ENCODE measurements at places on chromosomes 1 and 21.
A peak's percentile ranks its signal among the peaks of the same experiment; 100 is the strongest.

- no peak for DNase-seq
Observed at GRCh38 chr1:204650911-204651570, 34.5 kb downstream of the LRRN2 start.

- no peak for DNase-seq
Observed at GRCh38 chr21:20802201-20802600, 196.0 kb upstream of the NCAM2 start.

- DNase-seq = peak; percentile 60
Observed at GRCh38 chr21:14864211-14865021, 200.4 kb downstream of the NRIP1 start.

- DNase-seq = no peak
Observed at GRCh38 chr1:17113963-17114362, 5.3 kb downstream of the PADI2 start.

DNA sequence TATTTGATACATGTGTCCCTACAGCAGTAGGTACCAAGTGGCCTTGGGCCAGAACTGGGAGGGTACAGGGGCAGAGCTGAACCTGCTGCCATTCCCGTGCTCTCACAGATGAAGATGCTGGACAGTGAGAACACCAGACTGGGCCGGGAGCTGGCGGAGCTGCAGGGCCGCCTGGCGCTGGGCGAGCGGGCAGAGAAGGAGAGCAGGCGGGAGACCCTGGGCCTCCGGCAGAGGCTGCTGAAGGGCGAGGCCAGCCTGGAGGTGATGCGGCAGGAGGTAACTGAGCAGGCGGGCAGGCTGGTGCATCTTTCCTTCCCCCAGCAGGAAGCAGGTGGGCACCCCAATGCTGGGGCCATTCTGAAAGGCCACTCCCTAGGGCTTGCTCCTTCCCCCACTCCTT, 21.9 kb downstream of the MFAP2 start:
- DNase-seq = no peak

DNA sequence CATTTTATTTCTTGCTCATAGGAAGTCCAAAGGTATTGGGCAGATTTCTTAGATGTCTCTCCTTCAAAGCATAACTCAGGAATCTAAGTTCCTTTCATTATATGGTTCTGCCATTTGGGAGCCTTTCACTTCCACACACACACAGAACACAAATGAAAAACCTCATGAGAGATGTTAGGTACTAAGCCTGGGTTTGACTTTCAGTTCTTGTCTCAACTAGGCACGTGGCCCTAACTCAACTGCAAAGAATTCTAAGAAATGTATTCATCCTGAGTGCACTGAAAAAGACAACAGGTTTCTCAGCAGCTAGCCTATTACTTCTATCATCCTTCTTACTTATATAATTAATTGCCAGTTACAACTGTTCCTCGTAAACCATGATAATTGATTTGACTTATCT, 190.0 kb upstream of the SAMSN1 start:
- peak; percentile 42 for DNase-seq

DNA sequence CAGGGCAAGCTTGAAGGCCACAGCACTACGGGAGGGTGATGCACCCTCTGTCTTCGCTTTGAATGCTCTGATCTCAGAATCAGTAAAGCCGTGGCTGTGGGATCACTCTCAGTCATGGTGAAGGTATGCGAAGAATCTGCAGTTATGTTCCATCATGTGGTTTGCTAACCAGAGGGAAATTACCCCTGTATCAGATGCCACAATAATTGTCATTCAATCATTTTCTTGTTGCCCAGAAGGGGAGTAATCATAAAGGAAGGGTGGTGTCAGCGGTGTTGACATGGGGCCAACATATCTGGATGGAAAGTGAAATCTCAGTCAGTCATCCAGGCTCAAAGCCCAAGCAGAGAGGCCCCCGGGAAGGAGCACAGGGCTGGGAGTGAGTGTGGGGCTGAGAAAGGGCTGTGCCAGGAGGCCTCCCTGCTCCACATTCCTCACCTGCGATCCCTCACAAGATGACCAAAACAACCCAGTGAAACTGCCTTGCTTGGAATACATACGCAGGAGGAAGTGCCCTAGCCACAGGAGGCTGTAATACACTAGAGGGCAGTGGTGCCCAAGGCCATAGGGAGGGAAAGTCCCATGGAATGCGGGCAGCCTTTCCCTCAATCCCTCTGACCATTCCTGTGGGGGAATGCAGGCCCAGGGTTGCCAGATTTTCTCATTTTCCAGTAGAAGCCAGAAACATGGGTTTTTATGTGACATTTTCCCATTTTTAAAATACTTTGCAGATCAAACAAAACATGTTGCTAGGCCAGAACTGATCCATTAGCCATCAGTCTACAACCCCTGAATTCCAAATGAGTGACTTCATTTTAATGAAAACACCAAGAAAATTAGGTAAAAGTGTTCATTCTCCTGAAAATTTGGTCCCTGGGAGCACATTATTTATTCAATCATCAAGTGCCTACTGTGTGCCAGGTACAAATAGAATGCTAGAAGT, 95.7 kb upstream of the VANGL1 start:
- DNase-seq = no peak

GRCh38 chr1:212794561-212795014, 2.9 kb downstream of the TATDN3 start:
- DNase-seq = no peak

- DNase-seq = no peak
Observed at GRCh38 chr21:29943885-29944284, 4.1 kb upstream of the GRIK1 start.

GRCh38 chr21:27143476-27143875, 176.6 kb upstream of the ADAMTS5 start:
- DNase-seq = no peak

DNA sequence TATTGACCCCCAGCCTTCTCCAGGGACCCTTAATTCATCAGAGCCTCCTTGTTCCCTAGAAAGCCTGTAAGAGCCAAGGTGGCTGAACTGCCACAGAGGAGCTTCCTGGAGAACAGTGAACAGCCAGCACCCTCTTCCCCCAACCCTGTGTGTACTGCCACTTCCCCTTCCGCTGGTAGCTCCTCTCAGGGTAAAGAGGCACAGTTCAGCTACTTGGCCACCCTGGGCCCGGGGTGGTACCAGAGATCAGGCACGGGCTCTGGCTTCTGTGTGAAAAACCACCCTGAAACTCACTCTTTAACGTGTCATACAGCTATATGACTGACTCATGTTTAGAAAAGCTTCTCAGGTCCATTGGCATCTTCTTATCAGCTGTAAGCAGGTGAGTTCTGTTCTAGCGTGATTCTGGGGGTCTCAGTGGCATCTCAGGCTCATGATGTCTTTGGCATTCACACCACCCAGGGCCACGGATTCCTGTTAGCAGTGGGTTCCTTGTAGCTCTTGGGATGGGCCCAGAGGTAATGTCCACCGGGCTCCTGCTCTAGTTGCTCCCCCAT, 22.4 kb downstream of the ARMH1 start:
- peak; percentile 71 for DNase-seq

DNA sequence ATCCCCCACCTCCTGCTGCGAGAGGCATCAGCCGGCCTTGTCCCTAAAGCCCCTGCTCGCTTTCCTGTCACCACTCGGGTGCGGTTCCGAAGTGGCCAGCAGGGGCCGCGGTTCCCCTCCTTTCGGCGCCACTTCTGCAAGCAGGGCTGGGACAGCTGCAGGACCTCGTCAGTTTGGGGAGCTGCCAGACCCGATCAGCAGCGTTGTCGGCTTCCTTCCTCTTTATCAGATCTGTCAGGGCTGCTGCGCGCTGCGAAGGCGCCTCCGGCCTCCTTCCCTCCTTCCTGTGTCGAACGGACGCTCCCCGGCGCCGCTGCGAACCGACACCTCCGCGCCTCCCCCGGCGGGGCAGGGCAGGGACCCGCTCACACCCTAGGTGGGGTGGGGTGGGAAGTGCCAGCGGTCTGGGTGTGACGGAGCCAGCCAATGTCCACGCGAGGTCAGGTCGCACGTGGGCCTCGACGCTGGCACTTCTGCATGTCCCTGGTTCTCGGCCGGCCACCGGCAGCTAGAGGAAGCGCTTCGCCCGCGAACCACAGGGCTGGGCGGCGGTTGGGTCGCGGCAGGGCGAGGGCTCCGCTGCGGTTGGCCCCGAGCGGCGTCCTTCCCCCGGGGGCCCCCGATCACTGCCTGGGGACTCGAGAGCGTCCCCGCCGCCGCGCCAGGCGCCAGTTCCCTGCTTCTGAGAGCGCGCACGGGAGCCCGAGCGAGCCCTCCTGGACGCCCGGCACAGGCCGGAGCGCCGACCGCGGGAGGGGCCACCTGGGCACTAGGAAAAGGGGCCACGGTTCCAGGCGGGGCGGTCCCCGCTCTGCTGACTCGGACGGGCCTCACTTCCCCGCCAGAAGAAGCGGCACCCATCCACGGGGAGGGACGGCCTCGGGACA, 81.8 kb downstream of the RUNX3 start:
- peak; percentile 94 for DNase-seq

DNA sequence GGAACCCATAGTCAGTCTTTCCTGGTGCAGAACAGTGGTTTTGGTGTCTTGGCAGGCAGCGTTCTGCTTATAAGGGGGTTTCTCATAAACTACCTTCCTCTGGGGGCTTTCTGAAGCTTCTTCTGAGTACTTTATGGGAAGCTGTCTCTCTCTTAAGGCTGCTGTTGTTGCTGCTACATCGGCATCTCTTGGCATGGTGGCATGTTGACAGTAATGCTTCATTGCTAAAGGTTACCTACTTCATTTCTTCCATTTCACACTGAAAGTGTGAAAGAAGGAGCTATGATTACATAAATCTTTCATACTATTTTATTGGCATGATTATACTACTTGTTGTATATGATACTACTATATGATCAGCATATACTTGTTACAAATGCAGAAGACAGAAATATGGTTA, 6.3 kb upstream of the MAP10 start:
- DNase-seq = no peak

DNA sequence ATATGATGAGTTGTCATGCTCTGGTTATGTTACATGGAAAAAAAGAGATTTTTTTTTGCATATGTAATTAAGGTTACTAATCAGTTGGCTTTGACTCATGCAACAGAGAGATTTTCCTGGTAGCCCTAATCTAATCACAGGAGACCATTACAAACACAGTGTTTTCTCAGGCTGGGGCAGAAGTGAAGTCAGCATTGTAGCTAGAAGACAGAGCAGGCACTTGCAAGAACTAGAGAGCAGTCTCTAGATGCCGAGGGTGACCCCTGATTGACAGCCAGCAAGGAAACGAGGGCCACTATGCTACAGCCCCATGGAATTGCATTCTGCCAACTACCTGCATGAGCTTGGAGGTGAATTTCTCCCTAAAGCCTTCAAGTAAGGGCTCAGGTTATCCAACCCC, 151.3 kb downstream of the RUNX1 start:
- peak; percentile 12 for DNase-seq

- no peak for DNase-seq
Observed at GRCh38 chr1:203129501-203130231, 2.1 kb downstream of the ADORA1 start.

DNA sequence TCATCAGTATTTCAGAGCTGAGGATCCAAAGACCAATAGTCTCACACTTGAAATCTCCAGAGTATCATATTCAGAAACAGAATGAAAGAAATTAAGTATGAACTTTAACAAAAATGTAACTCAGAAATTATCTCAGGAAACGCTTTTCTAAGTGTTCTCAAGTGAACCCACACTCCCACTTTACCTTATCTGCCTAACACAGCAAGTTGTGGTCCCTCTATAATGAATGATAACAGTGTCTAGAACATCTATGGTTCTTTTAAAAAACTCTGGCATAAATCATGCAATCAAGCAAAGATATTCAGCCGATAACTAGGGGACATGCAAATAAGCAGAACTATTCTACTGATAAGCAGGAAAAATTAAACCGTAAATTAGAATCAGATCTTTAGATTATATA, 1574.2 kb downstream of the PLA2G4A start:
- DNase-seq = no peak

GRCh38 chr1:33244143-33244808, 12.0 kb upstream of the ZNF362 start:
- DNase-seq = no peak

DNA sequence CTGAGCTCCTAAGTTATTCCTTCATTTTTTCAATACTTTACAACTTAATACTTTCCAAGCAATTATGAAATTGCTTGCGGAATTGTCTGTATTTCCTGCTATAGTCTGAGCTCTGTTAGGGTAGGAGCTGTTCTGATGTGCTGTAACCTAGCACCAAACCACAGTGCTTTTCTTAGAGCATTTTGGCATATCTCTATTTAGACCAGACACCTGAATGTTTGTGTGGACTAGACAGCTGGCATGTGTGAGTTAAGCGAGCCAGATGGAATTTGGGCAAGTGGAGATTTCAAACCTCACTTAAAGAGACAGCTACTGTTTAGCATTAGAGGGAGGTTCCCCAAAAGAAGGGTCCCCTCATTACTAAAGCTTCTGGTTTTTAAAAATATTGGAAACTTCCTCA, 106.1 kb downstream of the RWDD3 start:
- no peak for DNase-seq

GRCh38 chr1:172395576-172395975, 24.9 kb upstream of the C1orf105 start:
- DNase-seq = no peak

GRCh38 chr1:178702146-178702545, 22.9 kb upstream of the RALGPS2 start:
- no peak for DNase-seq

GRCh38 chr1:76408303-76408702, 333.8 kb downstream of the ST6GALNAC3 start:
- DNase-seq = no peak

DNA sequence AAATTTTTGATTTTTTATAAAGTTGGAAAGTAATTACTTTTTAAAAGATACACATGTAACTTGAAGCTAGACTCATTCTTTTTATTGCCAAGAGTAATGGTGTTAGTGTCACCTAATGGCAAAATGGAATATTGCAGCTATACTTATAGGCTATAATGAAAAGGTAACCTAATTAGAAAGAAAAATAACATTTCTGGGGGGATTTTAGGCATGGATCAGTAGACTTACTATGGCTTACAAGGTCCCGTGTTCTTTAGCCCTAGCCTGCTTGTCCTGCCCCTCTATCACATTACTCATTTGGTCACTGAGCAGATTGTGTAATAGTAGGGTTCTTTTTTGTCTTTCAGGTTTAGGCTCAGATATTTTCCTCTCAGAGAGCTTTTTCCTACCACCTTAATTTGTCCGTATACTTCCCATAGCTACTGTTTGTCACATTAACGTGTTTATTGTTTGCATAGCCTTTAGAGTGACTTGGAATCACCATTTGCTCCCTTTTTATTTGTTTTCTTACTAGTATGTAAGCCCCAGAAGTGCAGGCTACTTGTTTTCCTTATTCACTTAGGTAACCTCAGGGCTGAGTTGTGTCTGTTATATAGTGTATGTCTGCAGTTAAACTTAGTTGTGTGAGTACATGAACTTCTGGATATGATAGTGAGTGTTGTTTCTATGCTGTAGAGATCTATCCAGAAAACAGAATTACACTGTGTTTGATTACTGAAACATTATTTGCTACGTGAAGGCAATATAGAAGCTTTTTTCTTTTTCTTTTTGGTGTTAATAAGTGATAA, 58.7 kb downstream of the RABGAP1L start:
- DNase-seq = no peak

Measured in activated CD8-positive, alpha-beta T cell treated with anti-CD3 and anti-CD28 coated beads, Interleukin-2, amount 10 ng/mL, durations not matched to agents 7 days and 5 days (primary cell).